ENCODE measurements at places on chromosomes 11 and 22.

DNA sequence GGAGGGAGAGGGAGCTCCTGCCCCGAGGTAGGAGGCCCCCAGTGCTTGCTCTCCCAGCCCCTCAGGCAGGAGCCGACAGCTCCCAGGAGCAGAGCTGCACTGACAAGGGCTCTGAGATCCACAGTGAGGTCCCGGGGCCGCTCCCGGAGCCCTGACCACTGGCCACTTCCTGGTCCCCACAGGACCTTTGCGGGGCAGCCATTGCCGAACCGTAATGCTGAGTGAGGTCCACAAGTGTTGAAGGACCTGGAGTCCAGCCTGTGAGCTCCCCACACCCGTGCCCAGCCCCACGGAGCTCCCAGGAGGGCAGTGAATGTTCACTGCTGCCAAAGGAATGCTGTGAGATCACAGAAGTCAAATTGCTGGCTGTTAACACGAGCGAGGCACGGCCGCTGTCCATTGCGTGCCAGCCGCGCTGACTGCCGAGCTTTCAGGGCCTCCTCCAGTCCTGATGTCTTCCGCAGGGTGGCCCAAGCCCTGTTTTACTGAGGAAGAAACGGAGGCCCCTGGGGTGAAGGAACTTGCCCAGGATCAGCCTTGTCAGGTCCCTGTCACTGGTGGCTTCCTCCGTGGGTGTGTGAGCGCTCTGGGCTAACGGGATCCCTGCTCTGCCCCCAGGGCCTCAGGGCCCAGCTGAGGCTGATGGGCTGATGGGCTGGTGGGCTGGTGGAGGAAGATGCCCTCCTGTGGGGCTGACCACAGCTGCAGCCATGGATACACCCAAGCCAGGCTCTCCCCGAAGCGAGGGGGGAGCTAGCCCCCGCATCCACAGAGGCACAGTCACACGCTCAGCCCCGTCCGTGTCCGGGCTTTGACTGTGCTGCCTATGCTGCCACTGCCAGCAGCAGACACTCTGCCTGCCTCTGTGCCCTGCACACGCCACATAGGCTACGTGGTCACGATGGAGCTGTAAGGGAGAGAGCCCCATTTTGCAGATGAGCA lies 70.8 kb downstream of the WNT7B start:
- DNase-seq = peak; percentile 46

GRCh38 chr11:79720115-79720514 lies 279.3 kb upstream of the TENM4 start:
- no peak for DNase-seq

GRCh38 chr11:103434073-103434411 lies 324.8 kb downstream of the DYNC2H1 start:
- peak; percentile 32 for DNase-seq

GRCh38 chr11:119320240-119320775 lies 3.4 kb upstream of the MCAM start:
- peak; percentile 60 for DNase-seq

- no peak for DNase-seq
These were observed 847.8 kb downstream of the TBC1D22A start for GRCh38 chr22:47610281-47610680.

DNA sequence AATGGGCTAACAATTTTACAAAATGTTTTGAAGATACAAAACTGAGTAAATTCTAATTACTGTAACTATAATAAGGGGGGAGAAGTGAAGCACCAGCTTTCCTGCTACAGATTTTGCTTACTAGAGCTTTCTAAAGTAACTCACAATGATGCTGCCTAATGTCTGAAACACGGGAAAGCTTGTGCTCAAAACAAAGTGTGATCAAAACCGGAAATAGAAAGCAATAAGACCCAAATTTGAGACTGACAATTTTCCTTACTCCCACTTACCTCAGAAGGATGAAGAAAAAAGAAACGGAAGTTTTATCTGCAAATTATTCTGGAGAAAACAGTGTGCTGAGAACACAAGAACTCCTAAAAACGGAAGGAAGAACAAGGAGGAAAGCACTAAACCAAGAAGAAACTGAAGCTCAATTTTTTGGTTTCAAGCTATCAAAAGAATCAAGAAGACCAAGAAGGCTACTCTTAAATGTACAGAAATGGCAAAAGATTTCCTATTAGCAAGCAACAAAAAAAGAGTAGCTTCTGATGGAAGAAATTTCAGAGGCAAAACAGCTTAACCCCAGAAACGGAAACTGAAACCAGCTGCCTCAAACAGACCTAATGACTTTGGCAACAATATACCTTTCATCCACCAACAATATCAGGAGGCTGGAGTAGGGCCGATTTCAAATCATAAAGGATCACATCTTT lies 33.4 kb downstream of the AMBRA1 start:
- DNase-seq = peak; percentile 17

DNA sequence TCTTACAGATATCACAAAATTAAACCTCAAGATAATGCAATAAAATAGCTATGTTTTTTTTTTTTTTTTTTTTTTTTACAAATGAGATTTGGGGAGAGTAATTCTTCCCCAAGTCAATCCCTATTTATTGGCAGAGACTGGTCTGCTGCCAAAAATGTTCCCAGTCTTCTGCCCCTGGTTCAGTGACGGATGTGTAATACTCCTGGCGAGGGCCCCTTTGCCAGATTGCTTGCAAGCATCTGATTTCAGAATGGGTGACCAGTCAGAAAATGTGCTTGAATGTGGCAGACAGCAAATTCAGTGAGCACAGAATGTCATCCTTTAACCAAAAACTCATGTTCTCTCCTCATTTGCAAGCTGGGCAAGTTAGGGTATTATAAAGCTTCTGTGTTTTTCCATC lies 363.8 kb upstream of the MTNR1B start:
- DNase-seq = no peak

- DNase-seq = peak; percentile 35
These were observed 1.6 kb upstream of the PHLDA2 start for GRCh38 chr11:2930704-2931419.

DNA sequence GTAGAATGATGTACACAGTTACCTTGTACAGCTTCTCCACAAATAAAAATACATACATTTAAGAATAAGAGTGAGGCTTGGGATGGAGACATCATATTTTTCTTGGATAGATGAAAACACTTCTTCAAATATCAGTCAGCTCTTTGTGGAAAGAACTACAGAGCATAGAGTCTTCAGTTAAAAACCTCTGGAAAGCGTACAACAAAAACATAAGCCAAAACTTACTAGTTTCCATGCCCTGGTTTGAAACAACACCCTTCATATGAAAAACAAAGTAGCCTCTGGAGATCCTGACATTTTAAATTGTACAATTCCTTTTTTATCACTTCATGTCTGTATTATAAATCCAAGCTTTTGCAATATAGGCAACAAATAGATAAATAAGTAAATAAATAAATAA lies 7.0 kb upstream of the CEP126 start:
- DNase-seq = no peak

GRCh38 chr22:50705219-50705691 lies 32.6 kb downstream of the SHANK3 start:
- peak; percentile 76 for DNase-seq

DNA sequence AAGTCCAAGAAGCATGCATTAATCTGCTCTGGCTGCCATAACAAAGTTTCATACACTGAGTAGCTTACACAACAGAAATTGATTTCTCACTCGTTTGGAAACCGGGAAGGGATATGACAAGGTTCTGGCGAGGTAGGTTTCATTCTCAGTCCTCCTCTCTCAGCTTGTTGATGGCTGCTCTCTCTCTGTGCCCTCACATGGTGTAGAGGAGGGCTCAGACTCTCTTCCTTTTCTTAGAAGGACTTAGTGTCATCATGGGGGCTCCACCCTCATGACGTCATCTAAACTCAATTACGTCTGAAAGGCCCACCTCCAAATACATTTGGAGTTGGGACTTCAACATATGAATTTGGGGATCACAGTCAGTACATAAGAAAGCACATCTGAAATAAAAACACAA lies 18.6 kb downstream of the GLYATL1 start:
- no peak for DNase-seq

DNA sequence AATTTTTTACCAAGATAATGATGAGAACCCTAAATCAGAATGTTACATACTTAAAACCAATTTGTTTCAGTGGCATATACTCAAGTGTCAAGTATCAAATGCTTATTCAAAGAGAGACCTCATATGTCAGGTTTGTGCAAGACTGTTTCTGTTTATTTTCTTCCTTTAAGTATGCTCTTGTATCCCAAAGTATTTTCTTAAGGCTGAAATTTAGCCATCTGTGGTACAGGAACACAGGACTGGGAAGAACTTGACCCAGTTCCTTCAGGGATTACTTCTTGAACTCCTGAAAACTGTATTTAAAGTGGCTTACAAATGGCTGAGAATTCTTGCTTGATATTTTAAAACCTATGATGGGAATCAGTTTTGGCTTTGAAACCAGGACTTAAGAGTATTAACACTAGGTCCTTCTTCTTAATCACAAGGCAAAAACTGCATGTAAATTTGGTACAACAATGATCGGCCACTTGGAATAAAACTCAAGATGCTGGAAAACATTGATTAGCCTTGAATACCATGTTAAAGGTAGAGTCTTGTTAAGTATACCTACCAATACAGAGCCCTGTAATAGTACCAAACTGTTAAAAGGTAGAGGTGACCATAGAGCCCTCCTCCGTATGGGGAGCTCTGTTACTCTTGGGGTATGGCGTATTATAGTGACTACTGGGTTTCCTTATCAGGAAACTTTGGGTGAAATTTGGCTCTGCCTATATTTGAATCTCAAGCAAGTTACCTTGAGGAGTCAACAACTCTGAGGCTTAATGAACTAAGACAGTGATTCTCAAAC lies 95.9 kb downstream of the BLID start:
- no peak for DNase-seq

DNA sequence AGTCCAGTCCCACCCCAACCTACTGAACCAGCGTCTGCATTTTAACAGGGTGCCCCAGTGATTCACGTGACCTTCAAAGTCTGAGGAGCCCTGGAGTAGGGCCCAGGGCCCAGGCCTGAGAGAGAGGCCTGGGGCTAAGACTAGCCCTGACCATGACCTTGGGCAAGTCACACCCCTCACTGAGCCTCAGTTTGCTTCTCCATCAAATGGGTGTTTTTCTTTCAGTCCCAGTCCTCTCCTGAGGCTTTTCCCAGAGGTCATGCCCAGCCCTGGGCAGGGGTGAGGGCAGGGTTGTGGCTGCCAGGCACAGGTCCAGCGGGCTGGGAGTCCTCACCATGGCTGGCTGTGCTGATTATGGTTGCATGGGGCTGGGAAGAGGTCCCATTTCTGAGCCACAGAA lies 33.0 kb upstream of the GCAT start:
- DNase-seq = no peak

DNA sequence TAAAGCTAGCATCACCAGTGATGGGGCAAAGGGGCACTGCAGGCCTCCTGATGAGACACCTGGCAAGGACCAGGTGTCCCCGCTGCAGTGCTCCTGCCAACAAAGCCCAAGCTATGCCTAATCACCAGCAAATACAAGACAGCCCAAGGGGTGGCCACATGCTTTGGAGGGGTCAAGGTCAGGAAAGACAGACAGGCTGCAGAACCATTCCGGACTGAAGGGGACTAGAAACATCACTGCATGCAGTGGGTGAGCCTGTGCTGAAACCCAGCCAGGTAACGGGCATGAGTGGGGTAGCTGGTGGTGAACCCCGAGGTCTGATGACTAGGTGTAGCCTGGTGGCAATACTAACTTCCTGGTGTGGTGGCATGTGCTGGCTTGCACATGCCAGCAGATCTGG lies 111.1 kb downstream of the MED15 start:
- DNase-seq = no peak

GRCh38 chr22:44575381-44576268 lies 77.6 kb upstream of the RTL6 start:
- DNase-seq = no peak

DNA sequence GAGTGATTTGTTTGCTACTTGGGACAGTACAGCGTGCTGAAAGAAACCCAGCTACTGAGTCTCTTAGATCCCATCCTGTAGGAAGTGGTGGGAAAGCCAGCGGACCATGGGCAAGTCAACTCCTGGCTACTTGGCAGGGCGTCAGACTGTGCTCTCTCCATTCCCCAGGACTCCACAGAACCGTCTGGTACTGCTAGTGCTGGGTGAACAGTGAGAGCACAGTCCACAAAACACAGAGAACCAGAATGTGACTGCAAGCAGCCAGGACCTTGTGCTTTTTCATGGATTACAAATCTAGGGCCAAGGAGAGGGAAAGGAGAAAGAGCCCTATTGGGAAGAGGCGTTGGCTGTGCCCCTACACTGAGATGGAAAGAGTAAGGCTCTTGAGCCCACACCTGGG lies 10.2 kb downstream of the BID start:
- DNase-seq = no peak

- no peak for DNase-seq
These were observed 3.1 kb upstream of the APOBEC3C start for GRCh38 chr22:39010946-39011345.

DNA sequence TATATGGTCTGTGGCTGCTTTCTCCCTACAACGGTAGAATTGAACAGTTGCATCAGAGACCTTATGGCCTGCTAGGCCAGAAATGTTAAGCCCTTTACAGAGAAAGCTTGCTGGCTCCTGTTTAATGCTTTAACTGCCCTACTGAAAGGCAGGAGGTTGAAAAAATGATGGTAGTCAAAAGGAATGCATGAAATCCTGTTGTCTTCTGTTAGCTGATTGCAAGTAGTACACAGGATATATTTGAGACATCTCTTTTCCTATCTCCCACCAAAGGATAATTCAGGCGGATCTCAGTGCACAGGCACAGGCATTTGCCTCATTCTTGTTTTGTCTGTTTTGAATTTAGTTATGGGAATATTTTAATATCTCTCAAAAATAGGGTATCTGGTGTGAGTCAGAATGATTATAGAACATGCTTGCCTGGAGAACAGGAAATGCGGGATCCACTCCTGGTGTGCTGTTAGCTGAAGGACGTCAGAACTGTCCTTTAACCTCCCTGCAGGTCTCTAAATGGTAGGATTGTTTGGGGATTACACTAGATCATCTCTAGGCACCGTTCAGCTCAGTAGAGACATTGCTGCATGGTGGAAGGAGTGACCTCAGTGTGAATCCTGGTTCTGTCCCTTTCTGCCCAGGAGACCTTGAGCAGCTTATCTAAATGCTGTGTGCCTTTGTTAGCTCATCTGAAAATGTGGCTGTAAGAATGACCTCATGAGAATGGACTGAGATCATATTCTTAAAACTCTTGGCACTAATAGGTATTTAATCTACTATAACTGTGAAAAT lies 49.5 kb downstream of the PACS1 start:
- DNase-seq = peak; percentile 81

GRCh38 chr11:32870676-32871075 lies 21.9 kb upstream of the QSER1 start:
- no peak for DNase-seq

GRCh38 chr22:23714596-23715578 lies 24.1 kb downstream of the RGL4 start:
- DNase-seq = no peak

- DNase-seq = no peak
These were observed 62.8 kb downstream of the NCAM1 start for GRCh38 chr11:113023986-113024385.

DNA sequence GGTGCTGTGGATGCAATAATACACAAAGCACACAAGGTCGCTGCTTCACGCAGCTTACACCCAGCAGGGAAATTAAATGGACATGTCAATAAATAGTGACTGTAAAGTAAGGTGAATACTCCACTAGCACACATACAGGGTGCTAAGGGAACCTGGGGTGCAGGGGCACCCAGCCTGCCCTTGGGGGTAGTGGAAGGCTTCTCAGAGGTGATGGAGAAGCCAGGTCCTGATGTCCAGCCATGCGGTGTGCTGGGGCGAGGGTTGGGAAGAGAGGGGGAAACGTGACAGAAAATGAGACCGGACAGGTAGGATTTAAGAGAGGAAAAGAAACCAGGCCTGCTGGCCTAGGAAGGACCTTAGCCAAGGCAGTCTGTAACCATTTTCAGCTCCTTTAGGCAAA lies 200.5 kb downstream of the GRIK4 start:
- no peak for DNase-seq

- DNase-seq = peak; percentile 40
These were observed at the start of gene ADM2 for GRCh38 chr22:50481440-50482106. Gene ADM2 (plus strand): TSS chr22:50481543. CDS start chr22:50481848, 305 bp downstream.

- no peak for DNase-seq
These were observed 7.3 kb downstream of the AIP start for GRCh38 chr11:67489885-67490726.

All from fibroblast of upper back skin (primary cell).